ENCODE measurements at places on chromosomes 3 and 15.

DNA sequence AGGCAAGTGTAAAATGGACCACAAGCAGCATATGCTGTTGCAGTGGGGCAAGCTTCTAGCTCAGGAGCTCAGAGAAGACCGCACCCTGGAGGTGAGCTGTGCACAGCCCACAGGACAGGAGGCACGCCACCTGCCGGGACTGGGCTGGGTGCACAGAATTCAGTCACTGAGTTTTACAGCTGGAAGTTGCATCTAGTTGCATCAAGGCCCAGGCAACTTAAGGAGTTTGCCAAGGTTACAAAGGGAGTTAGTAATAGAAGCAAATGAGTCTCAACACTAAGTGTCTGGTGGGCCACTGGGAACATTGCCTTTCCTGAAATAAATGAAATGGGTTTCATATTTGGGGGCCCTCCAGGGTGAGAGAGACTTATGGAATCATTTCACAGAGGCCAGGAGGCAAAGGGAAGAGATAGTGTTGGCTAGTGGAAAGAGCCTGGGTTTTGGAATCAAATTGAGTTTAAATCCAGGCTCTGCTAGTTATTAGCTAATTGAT lies 36.0 kb upstream of the TIMP4 start:
- DNase-seq, result no peak

- no peak for DNase-seq
Observed at GRCh38 chr3:180829409-180830405, 82.8 kb upstream of the FXR1 start.

DNA sequence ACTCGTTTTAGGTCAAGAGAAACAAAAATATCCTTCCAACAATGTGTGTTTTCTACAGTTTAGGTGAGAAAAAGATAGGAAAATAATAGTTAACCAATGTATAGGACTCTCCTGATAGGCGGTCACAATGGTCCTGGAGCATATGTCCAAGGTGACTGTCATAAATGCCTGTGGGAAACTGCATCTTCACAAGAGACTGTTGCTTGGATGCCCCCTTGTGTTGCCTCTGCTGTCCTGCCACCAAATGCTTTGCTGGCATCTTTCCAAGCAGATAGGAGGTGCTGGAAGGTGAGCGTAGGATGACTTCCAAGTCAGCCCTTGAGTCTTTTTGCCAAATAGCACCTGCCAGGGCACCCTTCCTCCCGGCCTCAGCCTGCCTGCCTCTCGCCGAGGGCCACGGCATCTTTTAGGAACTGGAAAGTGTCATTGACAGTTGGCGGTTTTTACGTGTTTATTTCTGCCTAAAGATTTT lies 24.1 kb upstream of the SACM1L start:
- DNase-seq, result peak; percentile 72

DNA sequence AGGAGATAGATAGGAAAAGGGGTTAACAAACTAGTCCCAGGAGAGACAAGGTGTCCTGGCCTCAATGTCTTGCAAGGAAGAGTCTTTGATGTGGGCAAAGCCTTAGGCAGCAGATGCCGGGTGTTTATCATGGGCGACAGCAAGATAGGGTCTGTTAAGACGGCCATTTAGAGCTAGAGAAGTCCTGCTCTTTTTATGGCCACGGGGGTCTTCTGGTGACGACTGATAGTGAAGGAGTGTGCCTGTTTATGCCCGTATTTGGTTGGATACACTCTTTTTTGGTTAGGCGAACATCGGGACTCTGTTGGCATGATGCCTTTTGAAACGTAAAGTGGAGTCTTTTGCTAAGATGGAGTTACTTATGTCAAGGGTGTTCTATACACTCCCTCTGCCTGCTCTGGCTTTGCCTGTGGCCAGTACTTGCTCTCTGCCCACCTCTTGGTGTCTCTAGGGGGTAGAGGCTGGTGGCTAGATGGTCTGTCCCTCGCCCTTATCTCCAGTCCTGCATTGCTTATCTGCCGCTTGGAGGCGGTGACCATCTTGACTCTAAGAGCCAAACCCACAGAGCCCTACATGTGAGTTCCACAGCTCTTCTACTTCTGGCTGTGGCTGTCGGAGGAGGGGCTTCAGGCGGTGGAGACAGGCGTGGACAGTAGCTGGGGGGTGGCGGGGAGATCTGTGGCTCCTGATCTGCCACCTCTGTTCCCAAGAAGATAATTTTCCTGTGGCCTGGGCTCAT lies 55.8 kb upstream of the ZBTB38 start:
- no peak for DNase-seq

DNA sequence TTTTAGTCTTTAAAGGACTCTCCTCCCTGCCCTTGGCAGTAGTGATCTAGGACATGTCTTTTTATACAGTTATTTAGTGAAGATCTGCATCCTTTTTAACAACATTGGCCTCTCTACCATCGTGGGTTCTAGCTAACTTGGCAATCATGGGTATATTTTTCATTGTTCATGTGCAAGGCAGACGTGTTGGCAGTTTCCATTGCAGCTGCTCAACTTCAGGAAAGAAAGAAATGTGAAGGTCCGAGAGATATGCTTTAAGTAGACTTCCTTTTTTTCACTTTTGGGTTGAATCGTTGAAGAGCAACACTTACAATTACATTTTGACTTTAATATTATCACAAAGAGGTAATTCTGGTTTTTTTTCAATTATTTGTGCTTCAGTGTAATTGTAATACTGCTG lies 172.6 kb downstream of the SATB1 start:
- DNase-seq, result peak; percentile 58

- DNase-seq, result peak; percentile 18
Observed at GRCh38 chr3:186152361-186152798, 43.5 kb upstream of the ETV5 start.

- peak; percentile 77 for DNase-seq
Observed at GRCh38 chr3:136838641-136839555, 20.0 kb downstream of the SLC35G2 start.

DNA sequence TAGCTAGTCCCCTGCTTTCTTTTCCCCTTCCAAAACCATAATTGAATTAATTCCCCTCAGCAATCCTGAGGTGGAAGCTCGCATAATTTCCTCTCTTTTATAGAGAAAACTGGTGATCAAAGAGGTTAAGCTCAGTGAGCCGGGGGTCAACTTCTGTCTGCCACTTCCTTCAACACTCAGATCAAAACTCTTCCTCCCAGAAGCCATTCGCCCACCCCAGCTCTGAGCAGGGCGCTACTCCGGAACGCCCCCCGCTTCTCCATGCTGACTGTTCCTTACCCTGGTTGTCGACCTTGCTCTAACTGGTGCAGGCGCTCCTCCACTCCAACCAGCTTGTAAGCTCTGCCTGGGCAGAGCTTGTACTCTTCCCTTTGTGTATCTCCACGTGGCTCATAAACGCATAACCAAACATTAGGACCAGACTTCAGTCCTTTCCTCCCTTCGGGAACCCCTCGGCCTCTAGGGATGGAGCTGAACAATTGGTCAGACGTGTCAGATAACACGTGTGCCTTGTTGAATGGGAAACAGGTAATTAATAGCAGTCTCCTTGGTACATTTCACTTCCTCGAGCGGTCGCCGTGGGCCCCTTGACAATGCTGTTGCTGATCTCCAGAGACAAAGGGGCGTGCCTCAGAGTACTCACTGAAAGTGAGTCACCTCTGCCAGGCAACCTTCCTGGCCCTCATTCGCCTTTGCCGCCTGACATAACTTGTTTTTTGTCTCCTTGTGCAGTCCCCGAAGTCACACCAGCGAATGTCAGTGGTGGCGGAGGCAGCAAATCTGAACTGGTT lies 71.8 kb downstream of the IL5RA start:
- no peak for DNase-seq

DNA sequence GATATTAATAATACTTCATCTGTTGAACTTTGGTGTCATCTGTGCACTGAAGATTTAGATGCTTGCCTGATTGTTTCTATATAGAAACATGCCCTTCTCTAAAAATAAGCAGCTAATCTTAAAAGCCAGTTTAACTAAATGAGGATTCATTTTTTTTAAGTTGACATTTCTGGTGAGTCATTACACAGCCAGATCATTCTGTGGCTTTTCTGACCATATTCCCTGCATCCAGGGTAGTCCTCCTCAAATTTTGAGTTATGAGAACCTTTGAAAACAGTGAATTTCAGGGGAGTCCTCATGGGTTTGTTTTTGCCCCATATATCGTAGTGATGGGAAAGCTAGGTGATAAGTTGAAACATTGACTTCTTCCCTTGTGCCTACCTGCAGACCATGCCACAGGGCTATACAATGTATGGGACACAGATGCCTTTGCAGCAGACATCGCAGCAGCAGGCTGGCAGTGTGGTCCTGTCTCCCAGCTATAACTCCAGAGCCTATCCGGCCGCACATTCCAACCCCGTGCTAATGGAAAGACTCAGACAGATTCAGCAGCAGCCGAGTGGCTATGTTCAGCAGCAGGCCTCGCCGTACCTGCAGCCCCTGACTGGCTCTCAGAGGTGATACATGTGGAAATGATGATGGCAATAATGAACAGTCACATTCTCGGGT lies 26.5 kb upstream of the P2RY12 start:
- no peak for DNase-seq

DNA sequence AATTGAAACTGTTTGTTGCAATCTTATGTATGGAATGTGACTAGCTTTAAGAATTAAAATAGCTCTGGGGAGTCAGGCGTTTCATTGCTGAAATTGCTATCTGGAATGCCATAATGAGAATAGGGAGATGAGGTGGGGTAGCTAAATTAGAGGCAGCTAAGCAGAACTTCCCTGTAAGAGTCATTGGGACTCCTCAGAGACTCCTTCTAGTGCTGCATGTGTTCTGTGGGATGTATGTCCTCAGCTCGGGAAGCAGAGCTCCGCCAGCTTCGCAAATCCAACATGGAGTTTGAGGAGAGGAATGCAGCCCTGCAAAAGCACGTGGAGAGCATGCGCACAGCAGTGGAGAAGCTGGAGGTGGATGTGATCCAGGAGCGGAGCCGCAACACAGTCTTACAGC lies 57.4 kb downstream of the HMG20A start:
- no peak for DNase-seq

DNA sequence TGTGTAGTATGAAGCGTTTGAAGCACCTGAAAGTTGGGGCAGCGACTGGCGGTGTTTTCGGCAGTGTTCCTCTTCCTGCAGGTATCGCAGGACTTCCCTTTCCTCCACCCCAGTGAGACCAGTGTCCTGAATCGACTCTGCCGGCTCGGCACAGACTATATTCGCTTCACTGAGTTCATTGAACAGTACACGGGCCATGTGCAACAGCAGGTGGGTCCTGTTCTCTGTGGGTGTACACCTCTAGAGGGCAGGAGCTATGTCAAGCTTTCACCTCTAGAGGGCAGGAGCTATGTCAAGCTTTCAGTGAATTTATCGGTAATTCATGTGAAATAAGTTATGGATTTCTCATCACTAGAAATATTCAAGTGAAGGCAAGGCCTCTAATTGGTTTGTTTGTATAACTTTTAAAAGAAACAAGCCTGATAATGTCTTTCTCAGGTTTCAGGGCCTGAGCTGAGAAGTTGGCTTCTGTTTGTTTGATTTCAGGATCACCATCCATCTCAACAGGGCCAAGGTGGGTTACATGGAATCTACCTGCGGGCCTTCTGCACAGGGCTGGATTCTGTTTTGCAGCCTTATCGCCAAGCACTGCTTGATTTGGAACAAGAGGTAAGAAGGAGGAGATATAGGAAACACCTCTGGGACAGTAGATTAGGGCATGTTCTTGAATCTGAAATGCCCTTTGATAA lies 5.3 kb downstream of the TUBGCP4 start:
- DNase-seq, result peak; percentile 39

DNA sequence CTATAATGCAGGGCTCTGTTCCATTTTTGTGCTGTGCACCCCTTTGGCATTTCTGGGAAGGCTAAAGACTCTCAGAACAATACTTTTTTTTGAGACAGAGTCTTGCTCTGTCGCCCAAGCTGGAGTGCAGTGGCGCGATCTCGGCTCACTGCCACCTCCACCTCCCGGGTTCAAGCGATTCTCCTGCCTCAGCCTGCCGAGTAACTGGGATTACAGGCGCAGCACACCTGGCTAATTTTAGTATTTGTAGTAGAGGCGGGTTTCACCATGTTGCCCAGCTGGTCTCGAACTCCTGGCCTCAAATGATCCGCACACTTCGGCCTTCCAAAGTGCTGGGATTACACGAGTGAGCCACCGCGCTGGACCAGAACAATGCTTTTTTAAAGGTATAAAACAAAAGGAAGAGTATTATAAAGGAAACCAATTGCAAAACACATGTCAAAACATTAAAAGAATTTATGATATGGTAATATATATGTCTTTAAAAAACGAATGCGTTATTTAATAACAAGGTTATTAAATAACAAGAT lies 999 bp downstream of the SQOR start:
- no peak for DNase-seq

GRCh38 chr15:92960996-92961681 lies 61.0 kb downstream of the CHD2 start:
- DNase-seq, result no peak

- DNase-seq, result no peak
Observed at GRCh38 chr3:126135071-126135405, 45.3 kb downstream of the ALDH1L1 start.

GRCh38 chr3:148964809-148965208 lies 26.5 kb upstream of the GYG1 start:
- DNase-seq, result no peak

DNA sequence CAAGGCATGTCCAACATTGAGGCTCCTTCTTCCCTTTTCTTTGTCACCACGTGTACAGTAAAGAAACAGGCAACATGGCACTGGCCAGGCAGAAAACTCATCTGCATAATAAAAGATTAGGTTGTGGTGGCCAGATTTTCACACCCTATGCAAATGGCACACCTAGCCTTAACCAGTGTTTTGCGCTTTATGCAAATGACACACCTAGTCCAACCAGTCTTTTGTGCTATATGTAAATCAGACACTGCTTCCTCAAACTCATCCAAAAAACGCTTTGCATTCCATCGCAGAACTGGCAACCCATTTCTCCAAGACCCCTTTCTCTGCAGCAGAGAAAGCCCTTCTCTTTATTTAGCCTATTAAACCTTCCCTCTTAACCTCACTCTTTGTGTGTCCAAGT lies 109.1 kb downstream of the ZNF385D start:
- DNase-seq, result no peak

DNA sequence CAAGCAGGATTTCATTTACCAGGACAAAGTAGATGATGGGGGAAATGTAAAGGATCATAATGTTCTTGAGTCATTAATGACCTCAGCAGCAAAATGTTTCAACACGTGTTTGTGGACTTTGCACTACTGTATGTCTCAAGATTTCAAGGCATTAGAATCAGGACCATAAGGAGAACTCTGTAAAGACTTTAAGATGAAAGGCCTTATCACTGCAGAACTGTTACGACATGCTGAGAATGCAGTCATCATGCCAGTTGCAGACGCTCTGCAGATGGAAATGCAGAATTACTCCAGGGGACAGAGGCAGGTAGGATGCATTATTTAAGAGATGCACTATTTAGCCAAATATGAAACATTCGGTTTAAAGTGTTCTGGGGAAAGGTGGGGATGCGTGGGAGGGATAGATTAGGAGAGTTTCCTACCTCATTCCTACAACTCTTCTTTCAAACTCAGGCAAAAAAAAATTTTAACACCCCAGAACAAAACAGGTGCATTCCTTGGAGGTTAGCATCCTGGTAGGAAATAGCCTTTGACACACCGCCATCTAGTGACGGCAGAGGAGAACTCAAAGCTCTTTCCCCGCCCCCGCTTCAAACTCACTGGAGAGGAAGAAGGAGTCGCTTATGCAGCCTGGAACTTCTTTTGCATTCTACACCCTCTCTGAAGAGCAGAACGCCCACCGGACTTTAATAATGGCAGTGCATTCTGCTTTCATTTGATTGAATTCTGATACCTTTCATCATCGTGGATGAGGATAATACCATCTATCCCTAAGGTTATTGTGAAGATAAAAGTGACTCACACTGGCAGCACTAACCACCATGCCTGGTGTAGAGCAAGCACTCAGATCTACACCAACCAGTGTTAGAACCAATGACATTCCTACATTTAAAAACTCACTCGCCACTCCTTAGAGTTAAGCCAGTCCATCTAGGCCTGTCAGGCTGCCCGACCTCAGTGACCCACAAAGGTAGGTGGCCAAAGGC lies 43.1 kb upstream of the TOPAZ1 start:
- peak; percentile 83 for DNase-seq

Data from KBM-7 (cell line).